Stimulated activated CD4-positive, alpha-beta T cell treated with anti-CD3 and anti-CD28 coated beads, Interleukin-15, amount 100 ng/mL, for 1 hour (primary cell): ENCODE measurements at places on chromosomes 16 and 17.

DNA sequence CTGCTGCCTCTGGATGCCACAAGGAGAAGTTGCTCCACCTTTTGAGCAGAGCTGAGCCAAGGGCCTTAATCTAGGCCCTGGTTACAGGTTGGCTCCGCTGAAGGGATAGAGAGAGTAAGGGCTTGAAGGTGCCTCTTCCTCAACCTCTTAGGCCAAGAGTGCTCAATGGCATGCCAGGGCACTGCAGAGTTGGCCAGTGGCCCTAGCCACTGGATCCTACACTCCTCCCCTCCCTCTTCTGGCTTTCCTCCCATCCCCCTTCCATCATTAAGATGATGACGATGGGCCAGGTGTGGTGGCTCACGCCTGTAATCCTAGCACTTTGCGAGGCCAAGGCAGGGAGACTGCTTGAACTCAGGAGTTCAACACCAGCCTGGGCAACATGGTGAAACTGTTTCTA, 50.5 kb downstream of the MYO18A start:
- DNase-seq = no peak

DNA sequence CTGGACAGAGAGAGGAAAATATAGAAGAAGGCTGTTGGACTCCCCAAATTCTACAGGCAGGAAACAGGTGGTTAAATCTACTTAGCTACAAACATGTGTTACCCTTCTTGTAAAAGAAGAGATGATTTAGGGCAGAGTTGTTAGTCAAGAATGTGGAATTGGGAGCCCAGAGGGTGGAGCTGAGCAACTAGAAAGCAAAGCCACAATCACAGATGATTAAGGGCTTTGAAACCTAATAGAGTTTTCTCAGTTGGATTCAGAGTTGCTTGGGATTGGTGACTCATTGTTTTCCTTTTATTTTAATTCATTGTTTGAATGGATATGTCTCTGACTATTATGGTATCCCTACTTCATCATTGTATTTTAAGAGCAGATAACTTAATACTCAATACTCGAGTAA, 6.2 kb downstream of the ACSM5 start:
- no peak for DNase-seq

DNA sequence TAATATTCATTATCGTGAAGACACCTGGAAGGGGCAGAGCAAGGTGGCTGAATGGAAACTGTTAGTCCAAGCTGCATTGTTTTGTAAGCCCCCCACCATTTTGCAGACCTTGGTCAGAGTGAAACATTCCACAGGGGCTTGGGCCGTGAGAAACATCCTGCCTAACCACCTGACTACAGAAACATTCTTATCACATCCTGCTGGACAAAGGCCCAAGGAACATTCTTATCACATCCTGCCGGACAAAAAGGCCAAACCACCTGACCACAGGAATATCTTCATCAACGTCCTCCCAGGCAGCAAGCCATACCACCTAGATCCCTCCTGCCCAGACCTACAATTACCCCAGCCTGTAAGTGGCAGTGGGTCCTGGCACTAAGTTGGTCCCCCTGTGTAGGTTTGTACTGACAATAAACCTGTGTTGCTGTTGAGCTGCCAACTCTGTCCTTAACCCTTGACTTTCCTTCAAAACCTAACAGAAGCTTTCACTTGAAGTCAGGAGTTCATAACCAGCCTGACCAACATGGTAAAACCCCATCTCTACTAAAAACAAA, 19.6 kb downstream of the ATF7IP2 start:
- no peak for DNase-seq

DNA sequence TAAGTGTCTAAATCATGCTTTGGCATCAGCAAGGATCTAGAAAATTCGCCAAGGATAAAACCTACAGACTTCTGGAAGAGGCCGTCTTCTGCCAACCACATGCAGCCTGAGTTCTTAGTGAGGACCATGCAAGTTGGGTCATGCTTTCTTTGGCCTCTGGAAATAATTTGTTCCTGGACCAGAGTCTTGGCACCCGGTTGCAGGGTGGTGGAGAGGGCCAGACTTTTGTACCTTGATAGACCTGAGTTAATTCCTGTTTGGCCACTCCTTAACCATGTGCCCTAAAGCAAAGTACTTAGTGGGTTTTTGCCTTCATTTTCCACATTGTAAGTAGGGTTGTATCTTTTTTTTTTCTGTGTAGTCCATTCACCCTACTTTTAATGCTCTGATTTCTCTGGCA, 283.4 kb upstream of the IRX5 start:
- DNase-seq = no peak

GRCh38 chr17:50559674-50560184, 786 bp upstream of the CACNA1G start:
- DNase-seq = no peak

DNA sequence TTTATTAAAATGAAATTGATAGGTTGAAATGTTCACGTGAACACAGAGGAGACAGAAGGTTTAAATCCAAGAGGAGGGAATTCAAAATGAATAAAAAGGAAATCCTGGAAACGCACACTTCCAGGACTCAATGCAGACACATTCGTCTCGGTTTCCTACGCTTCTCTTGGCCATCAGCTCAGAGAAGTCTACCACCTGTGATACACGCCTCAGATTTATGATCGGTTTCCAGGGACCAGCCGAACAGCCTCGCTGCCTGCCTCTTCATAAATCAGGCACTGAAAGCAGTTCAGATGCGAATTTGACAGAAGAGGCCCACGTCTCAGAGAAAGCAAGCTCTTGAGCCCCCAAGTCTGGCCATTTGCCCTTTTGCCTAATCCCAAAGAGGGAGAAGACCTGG, 125.5 kb upstream of the IRX3 start:
- no peak for DNase-seq

GRCh38 chr17:48102043-48102750, 919 bp upstream of the CBX1 start:
- DNase-seq = no peak

DNA sequence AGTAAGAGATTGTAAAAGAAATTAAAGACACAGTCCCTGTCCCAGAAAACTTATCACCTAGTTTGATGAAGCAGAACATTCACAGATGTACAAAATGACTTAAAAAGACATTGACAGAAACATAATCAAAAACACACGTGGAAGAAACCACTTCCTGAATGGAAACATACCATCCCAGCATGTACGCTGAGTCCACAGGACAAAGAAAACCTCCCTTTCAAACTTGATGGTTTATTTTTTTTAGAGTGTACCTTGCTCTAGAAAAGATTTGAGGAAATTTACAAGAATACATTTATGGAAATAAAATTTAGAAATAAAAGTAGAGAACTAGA, 140.9 kb downstream of the PMP22 start:
- no peak for DNase-seq

DNA sequence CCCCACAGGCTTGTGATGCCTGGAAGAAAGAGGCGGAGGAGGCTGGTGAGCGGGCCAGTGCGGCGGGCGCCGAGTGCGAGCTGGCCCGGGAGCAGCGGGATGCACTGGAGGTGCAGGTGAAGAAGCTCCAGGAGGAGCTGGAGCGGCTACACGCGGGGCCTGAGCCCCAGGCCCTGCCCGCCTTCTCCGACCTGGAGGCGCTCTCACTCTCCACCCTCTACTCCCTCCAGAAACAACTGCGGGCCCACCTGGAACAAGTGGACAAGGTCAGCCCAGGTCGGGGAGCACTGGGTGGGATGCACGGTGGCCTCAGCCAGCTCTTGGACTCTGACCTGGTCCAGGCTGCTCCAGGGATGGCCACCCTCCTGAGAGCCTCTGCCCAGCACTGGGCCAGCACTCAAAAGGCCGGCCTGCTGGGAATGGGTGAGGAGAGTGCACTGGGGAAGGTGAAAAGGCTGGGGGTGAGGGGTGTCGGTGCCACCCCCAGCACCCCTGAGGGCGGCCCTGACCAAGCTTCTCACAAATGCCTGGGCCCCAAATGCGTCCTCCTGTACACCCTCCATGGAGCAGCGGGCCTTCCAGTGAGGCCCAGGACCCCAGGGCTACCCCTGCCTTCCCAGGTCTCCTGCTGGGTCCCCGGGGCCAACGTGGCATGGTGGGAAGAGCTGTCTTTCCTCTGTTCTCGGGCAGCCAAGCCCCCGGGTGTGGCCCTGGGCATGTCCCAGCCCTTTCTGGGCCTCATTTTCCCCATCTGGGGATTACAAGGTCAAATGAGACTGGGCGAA, 20.8 kb downstream of the UNC13D start:
- no peak for DNase-seq

GRCh38 chr17:67831268-67831667, 6.0 kb downstream of the BPTF start:
- DNase-seq = no peak

DNA sequence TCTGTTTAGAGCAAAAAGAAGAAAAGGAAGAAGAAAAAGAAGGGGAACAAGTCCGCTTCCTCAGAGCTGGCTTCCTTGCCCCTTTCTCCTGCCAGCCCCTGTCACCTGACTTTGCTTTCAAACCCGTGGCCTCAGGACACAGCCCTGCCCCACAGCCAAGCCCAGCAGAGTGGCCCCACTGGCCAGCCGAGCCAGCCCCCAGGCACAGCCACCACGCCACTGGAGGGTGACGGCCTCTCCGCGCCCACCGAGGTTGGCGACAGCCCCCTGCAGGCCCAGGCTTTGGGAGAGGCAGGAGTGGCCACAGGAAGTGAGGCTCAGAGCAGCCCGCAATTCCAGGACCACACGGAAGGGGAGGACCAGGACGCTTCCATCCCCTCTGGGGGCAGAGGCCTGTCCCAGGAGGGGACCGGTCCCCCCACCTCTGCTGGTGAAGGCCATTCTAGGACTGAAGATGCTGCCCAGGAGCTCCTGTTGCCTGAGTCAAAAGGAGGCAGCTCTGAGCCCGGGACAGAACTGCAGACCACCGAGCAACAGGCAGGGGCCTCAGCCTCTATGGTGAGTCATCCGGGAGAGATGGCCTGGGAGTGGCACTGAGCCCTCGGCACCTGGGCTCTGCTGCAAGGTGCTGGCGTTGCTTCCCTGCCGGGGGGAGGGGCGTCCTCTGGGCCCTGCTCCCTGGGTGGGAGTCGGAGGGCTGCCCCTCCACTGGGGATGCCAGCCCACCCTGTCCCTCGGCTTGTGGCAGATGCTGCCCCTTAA, 27.3 kb downstream of the RNF213 start:
- DNase-seq = no peak

DNA sequence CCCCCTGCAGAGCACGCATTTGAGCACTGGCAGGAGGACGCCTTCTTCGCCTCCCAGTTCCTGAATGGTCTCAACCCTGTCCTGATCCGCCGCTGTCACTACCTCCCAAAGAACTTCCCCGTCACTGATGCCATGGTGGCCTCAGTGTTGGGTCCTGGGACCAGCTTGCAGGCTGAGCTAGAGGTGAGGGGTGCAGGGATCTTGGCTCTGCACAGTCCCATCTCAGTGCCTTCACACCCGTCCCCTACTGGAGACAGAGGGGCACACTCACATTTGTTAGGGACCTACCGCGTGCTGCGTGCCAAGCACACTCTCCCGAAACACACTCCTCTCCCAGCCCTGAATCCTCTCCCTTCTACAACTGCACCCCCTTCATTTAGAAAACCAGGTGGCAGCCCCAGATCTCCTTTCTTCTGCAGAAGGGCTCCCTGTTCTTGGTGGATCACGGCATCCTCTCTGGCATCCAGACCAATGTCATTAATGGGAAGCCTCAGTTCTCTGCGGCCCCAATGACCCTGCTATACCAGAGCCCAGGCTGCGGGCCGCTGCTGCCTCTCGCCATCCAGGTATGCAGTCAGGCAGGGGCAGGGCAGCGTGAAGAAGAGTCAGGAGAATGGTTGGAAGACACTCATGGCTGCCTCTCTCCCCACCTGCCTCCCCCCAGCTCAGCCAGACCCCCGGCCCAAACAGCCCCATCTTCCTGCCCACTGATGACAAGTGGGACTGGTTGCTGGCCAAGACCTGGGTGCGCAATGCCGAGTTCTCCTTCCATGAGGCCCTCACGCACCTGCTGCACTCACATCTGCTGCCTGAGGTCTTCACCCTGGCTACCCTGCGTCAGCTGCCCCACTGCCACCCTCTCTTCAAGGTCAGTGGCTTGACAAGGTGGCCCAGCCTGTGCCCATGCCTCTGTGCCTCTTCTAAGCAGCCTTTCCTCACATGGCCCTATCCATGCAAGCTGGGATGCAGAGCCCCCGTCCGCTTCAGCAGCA, 6.3 kb downstream of the ALOX15B start:
- no peak for DNase-seq

- DNase-seq = no peak
Observed at GRCh38 chr16:11711662-11712061, 31.0 kb downstream of the TXNDC11 start.

GRCh38 chr16:3068487-3068886, 3.0 kb downstream of the IL32 start:
- no peak for DNase-seq

GRCh38 chr17:3693829-3694231, 2.1 kb downstream of the P2RX5 start:
- DNase-seq = no peak
